NCI-H2081 (cell line): ENCODE measurements at places on chromosomes 5 and 9.

DNA sequence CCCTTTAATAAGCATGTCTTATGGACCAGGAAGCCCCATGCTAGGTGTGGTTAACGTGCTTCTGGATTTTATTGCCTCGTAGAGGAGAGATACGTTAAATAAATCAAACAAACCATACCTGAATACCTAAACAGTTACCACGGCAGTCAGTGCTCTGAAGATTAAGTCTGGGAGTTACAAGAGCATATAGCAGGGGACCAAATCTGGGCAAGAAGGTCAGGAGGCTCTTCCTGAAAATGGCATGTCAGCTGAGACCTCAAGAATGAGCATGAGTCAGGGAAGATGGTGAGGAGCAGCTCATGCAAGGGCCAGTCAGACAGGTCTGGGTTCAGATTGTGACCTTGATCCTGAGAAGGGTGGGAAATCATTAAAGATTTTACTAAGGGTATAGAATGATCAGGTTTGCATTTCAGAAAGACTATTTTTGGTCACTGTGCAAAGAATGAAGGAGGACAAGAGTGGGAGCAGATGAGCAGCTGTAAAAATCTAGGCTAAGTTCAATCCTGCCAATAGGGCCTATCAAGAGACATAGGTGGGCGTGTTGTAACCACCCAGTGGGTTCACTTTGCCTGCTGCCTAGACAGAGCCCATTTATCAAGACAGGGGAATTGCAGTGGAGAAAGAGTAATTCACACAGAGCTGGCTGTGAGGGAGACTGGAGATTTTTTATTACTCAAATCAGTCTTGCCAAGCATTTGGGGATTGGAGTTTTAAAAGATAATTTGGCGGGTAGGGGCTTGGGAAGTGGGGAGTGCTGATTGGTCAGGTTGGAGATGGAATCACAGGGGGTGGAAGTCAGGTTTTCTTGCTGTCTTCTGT lies 4.8 kb upstream of the ZNF366 start:
- no peak for DNase-seq

- peak; percentile 38 for DNase-seq
These were observed 258.7 kb upstream of the ARRDC3 start for GRCh38 chr5:91641730-91642350.

GRCh38 chr5:113989913-113990305 lies 372.0 kb upstream of the KCNN2 start:
- DNase-seq, result no peak

DNA sequence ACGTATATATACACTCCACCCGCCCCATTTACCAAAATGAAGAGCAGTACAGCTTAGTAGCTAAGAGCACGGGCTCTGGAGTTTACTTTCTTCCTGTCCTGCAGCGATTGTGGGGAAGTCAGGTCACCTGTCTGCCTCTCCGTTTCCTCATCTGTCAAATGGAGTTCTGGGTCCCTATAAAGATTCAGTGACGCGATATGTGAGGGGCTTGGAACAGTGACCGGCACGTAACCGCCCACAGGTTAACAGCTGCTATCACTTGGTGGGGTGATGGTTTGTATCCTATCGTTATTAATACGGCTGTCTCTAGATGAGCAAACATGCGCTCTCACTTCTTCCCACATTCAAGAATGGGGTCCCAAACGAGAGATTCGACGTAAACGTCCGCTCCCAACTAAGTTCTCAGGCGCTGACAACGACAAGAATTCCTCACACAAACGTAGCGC lies 426 bp downstream of the FAM114A2 start:
- no peak for DNase-seq
